ENCODE measurements at places on chromosomes 1 and 21.

GRCh38 chr1:39378377-39378776, 113.1 kb upstream of the BMP8A start:
- DNase-seq = no peak

DNA sequence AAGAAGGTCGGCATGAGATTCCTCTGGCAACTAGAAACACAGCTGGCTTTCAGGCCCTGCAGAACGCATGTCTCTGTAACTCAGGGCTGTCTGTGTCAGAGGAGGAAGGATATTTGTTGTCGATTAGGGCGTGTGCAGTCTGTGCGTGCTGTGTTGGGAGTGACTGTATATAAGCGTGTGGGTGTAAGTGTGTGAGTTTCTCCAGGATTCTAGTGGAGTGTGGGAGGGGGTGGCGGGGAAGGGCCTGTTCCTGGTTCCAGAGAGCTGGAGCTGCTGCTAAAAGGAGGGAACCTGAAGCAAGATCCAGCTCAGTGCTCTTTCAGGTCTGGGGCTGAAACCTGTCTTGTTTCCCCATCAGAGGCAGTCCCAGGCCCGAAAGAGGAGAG, 74.3 kb downstream of the SLC16A1 start:
- no peak for DNase-seq

DNA sequence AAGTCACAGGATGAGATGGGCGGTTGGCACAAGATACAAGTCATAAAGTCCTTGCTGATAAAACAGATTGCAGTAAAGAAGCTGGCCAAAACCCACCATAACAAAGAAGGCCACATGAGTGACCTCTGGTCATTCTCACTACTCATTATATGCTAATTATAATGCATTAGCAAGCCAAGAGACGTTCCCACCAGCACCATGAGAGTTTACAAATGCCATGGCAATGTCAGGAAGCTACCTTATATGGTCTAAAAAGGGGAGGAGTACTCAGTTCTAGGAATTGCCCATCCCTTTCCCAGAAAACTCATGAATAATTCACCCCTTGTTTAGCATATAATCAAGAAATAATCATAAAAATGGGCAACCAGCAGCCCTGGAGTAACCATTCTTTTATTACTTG, 74.9 kb upstream of the APP start:
- no peak for DNase-seq

GRCh38 chr1:213415691-213416380, 364.8 kb downstream of the RPS6KC1 start:
- DNase-seq = no peak

- DNase-seq = no peak
Observed at GRCh38 chr1:10339815-10340214, 59.0 kb upstream of the PGD start.

All from stimulated activated CD4-positive, alpha-beta T cell treated with anti-CD3 and anti-CD28 coated beads, Interleukin-4, amount 100 ng/mL, for 1 hour (primary cell).